Urothelium cell line (cell line): ENCODE measurements at places on chromosomes 2 and 18.

DNA sequence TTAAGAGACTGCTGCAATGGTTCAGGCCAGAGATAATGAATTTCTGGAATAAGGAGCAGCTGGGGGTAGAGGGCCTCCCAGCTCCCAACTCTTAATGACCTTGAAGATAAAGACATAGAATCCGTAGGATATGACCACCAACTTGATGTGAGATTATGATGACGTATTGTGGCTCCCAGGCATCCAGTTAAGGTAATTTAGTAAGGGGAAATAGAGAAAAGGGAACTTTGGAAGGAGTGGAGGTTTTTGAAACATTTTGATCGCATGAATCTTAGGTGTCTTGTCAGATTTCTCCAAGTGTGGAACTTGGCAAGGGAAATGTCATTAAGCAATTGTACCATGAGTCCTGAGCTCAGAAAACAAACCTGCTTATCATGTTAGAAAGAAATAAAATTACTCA lies 277.3 kb upstream of the TANK start:
- DNase-seq, result no peak

GRCh38 chr18:10015941-10016819 lies 102.4 kb downstream of the VAPA start:
- peak; percentile 67 for DNase-seq

GRCh38 chr2:240449764-240450531 lies 14.5 kb downstream of the GPC1 start:
- no peak for DNase-seq

- DNase-seq, result peak; percentile 3
These were observed 702.8 kb upstream of the LINC00305 start for GRCh38 chr18:64851726-64852125.

GRCh38 chr18:45764000-45764686 lies 40.2 kb downstream of the SLC14A1 start:
- no peak for DNase-seq

- no peak for DNase-seq
These were observed 107.2 kb downstream of the RNF152 start for GRCh38 chr18:61785588-61785987.

DNA sequence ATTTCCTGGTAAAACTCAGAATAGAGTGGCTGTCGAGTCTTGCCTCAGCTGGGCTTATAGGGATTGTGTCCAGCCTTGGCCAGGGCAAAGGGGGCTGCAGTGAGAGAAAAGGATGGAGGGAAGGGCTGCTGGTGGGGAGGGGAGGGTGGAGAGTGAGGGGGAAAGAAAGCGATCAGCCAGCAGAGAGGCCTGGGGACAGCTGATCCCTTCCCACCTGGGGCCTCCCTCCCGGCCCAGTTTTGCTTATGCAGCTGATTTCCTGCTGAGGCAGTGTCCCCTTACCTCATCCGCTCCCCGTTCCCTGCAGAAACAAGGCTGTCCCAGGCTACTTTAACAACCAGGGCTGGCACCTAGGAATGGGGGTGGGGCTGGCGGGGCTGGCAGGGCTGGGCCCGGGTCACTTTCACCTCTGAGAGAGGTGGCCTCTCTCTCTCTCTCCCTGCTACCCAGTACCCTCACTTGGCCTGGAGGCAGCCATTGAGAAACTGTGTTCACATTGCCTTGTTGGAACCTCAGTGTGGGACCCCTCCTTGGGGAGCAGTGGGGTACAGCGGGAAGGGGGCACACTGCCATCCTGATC lies 12.2 kb upstream of the GMPPA start:
- DNase-seq, result no peak

- no peak for DNase-seq
These were observed 492.1 kb upstream of the SLC39A10 start for GRCh38 chr2:195164930-195165329.

GRCh38 chr2:2660789-2661355 lies 329.8 kb upstream of the MYT1L start:
- no peak for DNase-seq

DNA sequence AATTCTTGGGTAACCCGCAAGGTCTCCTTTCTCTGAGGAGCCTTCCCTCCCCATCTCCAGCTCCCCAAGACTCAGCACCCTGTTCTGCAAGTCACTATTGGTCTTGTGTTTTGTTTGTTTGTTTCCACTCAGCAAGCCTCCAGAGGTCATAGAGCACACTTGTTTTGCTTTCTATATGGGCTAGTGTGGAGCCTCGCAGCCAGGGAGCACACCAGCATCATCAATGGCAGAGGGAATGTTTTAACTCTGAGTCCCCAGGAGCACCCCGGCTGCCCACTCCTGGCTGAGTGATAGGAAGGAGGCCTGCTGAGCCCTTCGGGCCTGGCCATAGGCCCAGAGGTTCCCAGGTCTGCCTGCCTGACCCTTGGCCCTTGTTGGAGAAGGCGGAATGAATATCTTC lies 36.6 kb downstream of the GLI2 start:
- DNase-seq, result no peak

DNA sequence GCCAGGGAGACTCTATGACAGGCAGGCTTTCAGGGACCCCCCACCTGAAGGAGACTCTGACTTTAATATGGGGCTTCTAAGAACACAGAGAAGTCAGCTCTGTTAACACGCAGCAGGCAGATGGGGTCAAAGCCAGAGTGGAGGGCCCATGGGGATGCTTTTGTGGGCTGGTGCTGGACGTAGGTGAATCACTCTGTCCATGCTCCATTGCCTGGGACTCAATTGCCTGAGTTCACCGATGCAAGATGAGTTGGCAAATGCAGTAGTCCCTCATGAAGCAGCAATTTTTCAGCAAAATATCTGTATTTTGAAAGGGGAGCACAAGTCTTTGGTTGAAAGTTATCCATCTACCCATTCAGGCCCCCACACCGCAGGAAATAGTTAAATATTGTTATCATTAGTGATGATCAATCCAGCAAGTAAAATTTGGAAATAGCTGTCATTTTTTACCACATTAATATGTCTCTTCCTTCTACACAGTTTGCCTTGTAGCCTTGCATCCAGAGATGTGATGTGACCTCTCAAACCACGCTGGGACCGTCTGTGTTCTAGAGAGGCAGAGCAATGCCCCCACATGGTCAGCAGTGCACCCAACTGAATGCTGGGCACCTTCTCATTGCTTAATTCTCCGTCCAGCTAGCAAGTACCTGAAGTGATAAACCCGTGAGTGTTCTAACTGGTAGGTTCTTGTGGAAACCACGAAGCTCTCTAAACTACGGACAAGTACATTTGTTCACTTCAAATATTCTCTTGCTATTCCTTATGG lies 34.8 kb upstream of the FAM110C start:
- DNase-seq, result no peak

- DNase-seq, result peak; percentile 10
These were observed 156.1 kb downstream of the TPGS2 start for GRCh38 chr18:36672437-36673344.

DNA sequence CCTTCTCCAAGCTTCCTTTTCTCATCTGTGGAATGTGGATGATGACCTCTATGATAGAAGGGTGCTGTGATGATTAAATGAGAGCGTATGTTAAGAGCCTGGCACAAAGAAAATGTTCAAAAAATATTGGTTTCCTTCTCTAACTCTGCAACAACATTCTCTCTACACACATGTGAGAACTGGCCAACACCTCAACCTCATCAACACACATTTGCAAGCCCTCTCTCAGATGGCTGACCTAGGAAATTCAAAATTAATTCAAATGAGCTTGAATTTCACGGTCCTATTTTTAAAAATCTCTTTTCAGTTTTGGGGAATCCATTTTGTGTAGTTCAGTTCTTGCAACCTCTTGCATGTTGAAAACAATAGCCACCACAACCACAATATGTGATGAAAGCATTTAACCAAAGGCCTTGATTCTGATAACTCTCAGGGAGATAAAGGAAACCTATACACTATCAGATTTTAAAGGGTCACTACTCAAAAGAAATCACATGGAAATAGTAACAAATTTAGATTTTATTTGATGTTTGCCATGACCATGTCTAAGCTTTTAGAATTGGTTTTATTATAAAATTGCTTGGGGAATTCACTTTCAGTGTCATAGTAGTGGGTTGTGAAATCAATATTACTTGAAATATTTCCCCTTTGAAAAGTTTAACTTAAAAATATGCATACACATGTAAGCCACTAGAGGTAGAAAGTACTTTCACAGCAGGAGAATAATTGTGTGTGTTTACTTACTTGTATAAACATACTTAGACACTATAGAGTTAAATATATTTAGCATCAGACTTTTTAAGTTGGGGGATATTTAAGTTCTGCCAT lies 16.6 kb upstream of the NABP1 start:
- DNase-seq, result no peak

DNA sequence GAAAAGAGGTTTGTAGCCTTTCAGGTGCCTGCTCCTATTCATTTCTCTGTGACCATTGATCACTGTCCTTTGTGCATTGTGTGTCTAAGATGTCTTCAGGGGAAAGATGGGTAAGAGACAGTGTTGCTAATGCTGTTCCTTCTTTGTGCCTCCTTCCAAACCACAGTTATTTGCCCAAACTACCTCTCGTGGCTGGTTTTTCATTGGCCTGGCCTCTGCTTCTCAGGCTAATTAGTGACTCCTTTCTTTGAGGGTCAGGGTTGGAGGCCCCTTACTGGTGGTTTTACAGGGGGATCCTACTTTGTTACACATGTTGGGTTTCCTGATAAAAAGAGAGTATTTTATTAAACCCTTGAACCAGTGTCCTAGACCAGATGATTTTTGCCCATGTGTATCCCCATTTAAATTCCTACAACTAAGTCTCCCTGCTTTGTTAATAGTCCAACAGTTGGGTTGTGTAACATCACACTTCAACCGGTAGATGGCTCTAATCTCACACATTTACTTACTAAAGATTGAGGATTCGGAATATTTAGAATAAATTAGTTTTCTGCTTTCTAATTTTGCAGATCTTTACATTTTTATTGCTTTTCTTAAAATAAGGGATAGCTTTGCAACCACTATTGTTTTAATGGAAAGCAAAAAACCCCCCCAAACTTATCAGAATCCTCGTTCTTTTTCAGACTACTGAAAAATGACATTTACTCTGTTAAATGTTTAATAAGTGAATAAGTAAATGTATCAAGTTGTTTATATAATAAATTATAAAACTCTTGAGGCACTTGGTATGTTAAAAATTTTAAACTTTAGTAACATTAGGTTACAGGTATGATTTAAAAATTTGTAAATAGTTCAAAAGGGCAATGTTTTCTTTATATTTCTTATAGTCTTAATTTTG lies 2.4 kb downstream of the MARS2 start:
- peak; percentile 43 for DNase-seq
